Spleen (tissue), 13 donors: ENCODE measurements at places on chromosomes 2 and 18.

GRCh38 chr2:61493523-61493942, 22.6 kb upstream of the USP34 start:
- no peaks in the 10 kb centered on the region for H3K4me1 ChIP-seq
- H3K27ac ChIP-seq, result no peak overlapping the region
- no peak overlapping the region for H3K4me3 ChIP-seq

GRCh38 chr2:151670346-151670745, 63.9 kb downstream of the NEB start:
- no peak overlapping the region for H3K4me3 ChIP-seq
- no peak overlapping the region for H3K27ac ChIP-seq
- no peaks in the 10 kb centered on the region for H3K4me1 ChIP-seq

GRCh38 chr2:20226152-20226545, 1.2 kb upstream of the SDC1 start:
- H3K36me3 ChIP-seq, result no peaks in the 10 kb centered on the region
- DNase-seq, result no peak
- H3K27me3 ChIP-seq, result peaks cover 39% of the 10 kb centered on the region
- peak overlapping the region; percentile 61 for H3K4me3 ChIP-seq
- peaks cover 36% of the 10 kb centered on the region for H3K4me1 ChIP-seq

DNA sequence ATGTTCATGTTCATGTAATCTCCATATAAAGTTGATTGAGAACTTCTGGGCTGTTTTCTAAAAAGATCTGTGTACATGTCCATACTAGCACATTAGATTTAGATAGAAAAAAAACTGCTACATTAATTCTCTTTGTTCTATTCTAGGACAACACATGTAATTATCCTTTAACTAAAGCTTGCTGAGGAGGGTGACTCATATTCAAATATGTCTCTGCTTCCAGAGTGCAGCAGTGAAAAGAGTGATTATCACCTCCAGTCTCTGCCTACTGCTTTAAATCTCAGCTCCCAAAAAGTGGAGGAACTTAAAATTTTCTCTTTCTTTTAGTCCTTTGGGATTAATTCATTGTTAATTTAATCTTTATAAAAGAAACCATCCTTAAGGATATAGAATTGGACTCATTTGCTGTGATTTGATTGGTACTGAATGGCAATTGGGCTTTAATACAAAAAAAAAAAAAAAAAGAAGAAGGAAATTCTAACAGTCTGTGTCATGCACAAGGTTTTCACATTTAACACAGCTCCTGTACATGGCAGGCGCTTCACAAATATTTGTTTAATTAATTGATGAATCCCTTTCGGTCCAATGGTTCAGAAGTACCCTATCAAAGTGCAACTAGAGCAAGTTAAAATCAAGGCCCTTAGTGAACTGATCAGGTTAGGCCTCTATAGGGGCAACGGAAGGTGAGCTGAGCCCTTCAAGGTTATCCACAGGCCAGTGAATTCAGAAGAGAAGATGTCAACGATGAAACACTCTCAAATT, 214.0 kb upstream of the KCNJ3 start:
- H3K27ac ChIP-seq, result no peak overlapping the region
- no peaks in the 10 kb centered on the region for H3K36me3 ChIP-seq
- H3K27me3 ChIP-seq, result no peaks in the 10 kb centered on the region
- no peak overlapping the region for H3K4me3 ChIP-seq
- H3K4me1 ChIP-seq, result no peaks in the 10 kb centered on the region
- DNase-seq, result no peak

DNA sequence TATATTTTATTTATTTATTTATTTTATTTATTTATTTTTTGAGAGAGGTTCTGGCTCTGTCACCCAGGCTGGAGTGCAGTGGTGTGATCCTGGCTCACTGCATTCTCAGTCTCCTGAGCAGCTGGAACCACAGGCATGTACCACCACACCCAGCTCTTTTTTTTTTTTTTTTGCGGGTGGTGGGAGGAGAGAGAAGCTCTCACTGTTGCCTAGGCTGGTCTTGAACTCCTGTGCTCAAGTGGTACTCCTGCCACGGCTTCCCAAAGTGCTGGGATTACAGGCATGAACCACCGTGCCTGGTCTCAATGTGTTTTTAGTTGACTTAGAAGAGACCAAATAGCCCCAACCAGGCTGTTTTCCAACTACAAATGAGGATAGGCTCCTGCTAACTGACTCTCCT, 80.7 kb downstream of the PDCL3 start:
- no peaks in the 10 kb centered on the region for H3K4me1 ChIP-seq
- no peak overlapping the region for H3K27ac ChIP-seq
- no peak for DNase-seq
- peaks cover 6% of the 10 kb centered on the region for H3K27me3 ChIP-seq
- no peak overlapping the region for H3K4me3 ChIP-seq
- H3K36me3 ChIP-seq, result no peaks in the 10 kb centered on the region

GRCh38 chr2:106032676-106033075, 161.4 kb downstream of the UXS1 start:
- no peak overlapping the region for H3K4me3 ChIP-seq
- H3K4me1 ChIP-seq, result no peaks in the 10 kb centered on the region
- DNase-seq, result no peak
- no peaks in the 10 kb centered on the region for H3K36me3 ChIP-seq
- no peaks in the 10 kb centered on the region for H3K27me3 ChIP-seq
- no peak overlapping the region for H3K27ac ChIP-seq

GRCh38 chr2:117825437-117825836, 10.9 kb downstream of the DDX18 start:
- no peaks in the 10 kb centered on the region for H3K27me3 ChIP-seq
- no peak overlapping the region for H3K27ac ChIP-seq
- peaks cover 99% of the 10 kb centered on the region for H3K36me3 ChIP-seq
- no peaks in the 10 kb centered on the region for H3K4me1 ChIP-seq

- no peak overlapping the region for H3K4me3 ChIP-seq
- H3K27me3 ChIP-seq, result no peaks in the 10 kb centered on the region
- H3K4me1 ChIP-seq, result peaks cover 5% of the 10 kb centered on the region
- no peak for DNase-seq
- no peaks in the 10 kb centered on the region for H3K36me3 ChIP-seq
- H3K27ac ChIP-seq, result no peak overlapping the region
Observed at GRCh38 chr18:10252494-10252893, 201.9 kb upstream of the APCDD1 start.

DNA sequence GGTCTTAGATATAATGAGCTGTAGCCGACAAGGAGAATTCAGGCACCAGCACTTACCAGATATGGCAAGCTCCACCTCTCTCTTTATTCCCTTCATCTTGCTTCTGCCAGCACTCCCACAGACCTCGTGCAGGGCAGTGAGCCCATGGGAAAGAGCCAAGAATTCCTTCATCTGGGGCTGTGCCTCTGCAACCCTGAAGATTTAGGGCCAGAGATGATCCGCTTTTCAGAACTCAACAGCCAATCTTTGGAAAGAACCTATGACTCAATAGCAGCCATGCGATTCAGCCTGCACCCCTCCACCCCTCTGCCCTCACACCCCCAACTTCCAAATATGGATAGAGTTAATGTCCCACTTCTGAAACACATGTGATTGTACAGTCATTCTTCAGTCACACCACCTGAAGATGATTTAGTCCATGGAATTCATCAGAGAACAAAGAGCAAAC, 533.7 kb upstream of the TNP1 start:
- H3K4me3 ChIP-seq, result no peak overlapping the region
- H3K27me3 ChIP-seq, result no peaks in the 10 kb centered on the region
- H3K36me3 ChIP-seq, result no peaks in the 10 kb centered on the region

- no peak overlapping the region for H3K27ac ChIP-seq
- H3K36me3 ChIP-seq, result no peaks in the 10 kb centered on the region
- DNase-seq, result no peak
- H3K27me3 ChIP-seq, result no peaks in the 10 kb centered on the region
- H3K4me3 ChIP-seq, result no peak overlapping the region
- H3K4me1 ChIP-seq, result peaks cover 44% of the 10 kb centered on the region
Observed at GRCh38 chr2:10346929-10347561, 44.3 kb downstream of the HPCAL1 start.
